T-helper 1 cell (primary cell): ENCODE measurements at places on chromosomes 7 and 10.

DNA sequence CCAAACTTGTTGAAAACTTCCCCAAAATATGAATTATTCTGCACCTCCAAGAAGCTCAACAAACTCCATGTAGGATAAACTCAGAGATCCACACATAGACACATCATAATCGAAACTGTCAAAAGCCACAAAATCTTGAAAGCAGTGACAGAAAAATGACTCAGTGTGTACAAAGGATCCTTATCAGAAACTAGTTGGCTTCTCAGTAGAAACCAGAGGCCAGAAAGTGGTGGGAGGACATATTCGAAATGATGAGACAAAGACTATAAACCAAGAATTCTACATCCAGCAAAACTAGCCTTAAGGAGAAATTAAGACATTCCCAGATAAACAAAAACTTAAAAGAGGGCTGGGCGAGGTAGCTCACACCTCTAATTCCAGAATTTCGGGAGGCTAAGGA, 38.5 kb downstream of the MCMBP start:
- DNase-seq, result no peak

GRCh38 chr7:35258868-35259522, 5.1 kb upstream of the TBX20 start:
- no peak for DNase-seq

- DNase-seq, result no peak
Observed at GRCh38 chr7:68706291-68706690, 892.0 kb upstream of the AUTS2 start.

DNA sequence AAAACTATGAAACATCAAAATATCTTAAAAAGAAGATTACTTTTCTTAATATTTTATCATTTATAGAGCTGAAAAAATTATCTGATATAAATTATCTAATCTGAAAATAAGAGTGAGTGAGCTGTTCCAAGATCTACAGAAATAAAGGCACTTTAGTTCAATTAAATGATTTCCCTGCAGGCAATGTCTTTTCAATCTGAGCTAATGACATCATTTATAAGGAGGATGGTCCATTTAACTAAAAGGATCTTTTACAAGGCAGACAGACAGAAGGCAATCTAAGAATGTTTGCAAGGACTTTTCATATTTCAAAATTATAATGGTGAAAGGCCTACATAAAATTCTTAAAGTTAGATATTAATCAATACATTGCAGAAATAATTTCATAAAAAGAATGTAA, 71.8 kb downstream of the SKAP2 start:
- DNase-seq, result no peak

GRCh38 chr7:95213809-95214492, 110.4 kb downstream of the PON1 start:
- no peak for DNase-seq

DNA sequence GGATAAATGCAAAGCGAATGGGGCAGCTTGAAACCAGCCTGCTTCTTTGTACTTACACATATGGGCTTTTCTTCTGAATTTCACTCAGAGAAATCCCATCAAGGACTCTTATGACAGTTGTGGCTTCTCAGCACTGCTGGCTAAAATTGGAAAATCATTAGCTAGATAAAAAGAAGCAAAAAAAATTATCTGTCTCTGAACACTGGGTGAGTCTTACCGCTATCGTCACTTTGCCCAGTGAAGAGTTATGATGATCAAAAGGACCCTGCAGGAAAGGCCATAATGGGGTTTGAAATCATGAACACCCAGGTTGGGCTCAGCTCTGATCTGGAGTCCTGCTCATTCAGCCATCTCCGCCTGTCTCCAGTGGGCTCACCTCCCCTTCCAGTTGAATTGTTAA, 34.3 kb downstream of the AOAH start:
- no peak for DNase-seq

GRCh38 chr10:124674768-124675222, 69.4 kb downstream of the FAM53B start:
- DNase-seq, result no peak

DNA sequence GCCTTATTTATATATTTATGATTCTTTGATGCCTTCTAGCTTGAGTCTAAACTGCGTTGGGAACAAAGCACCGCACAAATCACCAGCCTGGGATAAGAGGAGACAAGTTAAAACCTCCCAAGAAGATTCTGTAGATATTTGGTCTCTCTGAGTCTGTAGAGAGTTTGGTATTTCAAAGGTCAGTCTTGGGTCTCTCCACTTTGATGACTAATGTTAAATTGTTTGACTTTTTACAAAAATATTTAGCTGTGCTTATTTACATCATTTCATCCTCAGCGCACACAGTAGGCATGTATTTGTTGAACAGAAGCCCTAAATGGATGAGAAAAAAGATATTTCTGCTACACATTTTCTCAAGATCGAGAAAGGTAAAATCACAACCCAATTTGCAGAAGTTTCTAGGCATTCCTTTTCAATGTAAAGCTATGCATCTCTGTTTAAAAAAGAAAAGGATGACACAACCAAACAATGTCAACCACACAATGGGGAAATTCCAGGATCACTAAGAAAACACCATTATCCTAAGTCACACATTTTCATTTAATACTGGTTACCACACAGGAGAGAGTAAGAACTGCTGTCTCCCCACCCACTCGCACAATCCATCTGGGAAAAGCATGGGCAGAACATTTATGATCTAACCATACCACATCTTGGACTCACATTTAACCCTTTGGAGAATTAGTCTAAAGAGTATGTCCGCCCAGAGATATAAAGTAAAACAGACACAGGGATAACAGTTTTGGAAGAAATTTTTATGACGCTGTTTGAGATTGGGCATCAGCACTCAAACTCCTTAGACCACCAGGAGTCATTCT, 4.4 kb downstream of the CDK6 start:
- no peak for DNase-seq

GRCh38 chr10:113027574-113028455, 77.8 kb downstream of the TCF7L2 start:
- no peak for DNase-seq

GRCh38 chr10:12701696-12702095, 299.8 kb downstream of the CCDC3 start:
- DNase-seq, result no peak

DNA sequence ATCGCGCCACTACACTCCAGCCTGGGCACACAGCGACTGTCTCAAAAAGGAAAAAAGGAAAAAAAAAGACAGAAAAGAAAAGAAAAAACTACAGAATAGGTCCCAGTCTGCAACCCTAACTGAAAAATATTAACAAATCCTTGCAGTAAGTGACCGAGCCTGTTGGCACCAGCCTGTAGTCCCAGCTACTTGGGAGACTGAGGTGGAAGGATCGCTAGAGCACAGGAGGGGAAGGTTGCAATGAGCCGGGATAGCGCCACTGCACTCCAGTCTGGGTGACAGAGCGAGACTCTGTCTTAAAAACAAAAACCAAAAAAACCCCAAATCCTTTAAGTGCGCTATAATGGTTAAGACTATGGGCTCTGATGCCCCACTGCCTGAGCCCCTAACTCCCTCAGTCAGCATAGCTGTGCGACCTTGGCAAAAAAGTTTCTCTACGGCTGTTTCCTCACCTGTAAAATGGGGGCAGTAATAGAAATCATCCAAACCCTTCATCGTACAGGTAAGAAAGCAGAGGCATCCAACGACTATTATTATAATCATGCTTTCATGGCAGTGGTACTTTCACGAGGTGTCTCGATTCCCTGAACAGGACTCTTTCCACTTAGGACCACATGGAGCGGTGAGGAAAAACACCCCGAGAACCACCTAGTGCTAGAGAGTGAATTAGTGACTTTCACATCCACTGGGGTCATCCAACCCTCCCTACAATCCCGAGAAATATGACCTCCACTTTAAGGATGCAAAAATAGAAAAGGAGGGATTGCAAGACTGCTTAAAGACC, 755 bp downstream of the TOMM7 start:
- no peak for DNase-seq

DNA sequence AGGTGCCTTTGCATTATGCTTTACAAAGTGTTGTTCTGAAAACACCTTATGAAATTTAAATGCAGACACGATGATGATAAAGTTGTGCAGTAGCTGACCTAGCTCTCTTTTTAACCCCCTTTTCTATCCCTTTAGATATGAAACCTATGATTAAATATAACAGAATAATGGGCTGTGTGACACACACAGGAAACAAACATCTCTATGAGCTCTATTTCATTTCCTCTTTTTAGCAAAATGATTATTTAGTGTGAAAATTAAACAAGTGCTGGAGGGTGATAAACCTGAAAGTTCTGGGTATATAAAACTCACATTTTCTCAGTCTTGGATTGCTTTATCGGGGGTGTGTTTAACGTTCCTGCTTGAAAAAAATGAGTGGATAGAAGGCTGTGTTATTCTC, 1310.5 kb upstream of the CELF2 start:
- DNase-seq, result no peak

DNA sequence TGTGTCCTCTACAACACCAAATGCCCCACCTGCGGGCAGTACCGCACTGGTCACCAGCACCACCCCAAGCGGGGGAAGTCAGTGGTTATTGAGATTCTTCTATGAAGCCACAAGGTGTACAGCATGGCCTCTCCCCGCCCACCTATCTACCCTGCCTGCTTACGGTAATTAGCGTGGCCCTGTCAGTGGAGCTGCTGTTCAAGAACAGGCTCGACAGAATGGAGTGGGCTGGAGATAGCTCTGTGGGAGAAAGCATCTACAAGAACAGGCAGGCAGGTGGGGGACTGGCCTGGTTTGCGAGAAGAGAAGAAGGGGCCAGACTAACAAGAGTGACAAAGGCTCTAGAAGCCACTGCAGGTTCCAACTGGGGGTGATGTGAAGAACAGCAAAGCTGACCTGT, 108.3 kb downstream of the RNF216 start:
- no peak for DNase-seq

DNA sequence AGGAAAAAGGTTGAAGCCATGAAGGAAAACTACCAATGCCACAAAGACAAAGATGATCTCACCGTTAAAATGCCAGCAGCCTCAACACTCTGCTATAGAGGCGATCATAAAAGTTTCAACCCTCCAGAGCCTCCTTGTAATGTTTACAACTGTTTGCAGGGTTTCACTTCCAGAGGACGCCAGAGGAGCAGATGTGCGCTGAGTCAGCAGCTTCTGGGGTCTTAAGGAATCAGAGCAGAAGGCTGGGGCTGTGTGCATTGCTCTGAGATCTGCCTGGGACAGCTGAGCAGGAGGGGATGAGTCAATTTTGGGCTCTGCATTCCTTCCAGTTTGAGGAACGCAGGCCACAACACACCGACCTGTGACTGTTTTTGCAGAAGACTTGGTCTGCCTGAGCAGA, 98.3 kb downstream of the TMEM130 start:
- no peak for DNase-seq

- DNase-seq, result no peak
Observed at GRCh38 chr7:85776691-85777345, 590.0 kb upstream of the SEMA3D start.

DNA sequence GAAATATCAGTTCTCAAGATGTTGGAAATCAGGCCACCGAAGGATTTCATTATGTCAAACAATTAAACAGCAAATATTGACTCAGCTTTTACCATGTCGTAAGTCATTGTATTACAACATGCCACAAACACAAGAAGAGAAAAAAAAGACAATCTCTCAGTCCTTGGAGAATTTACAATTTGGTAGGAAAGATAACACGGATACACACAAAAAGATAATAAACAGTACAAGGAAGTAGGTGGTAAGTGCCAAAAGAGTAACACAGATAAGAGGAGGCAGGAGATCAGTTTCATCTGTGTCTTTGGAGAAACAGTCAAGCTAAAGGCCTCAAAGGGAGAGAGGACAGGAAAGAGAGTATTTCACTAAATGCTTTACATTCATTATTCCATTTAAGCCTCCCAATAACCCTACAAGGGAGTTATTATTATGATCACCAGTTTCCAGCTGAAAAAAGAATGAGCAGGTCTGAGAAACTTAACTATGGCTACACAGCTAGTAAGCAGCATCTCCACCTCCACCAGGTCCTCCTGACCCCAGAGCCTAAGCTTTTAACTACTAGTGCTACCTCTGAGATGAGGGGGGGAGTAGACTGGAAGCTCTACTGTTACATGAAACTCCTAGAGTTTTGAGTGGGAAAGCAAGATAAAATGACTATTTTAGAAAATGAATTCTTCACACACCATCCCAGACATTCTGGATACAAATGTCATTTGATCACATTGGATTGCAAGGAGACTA, 13.9 kb upstream of the DNAJC1 start:
- no peak for DNase-seq
